GM23338 (cell line): ENCODE measurements at places on chromosomes 7 and 10.

GRCh38 chr10:111548084-111548726 lies 471.4 kb downstream of the ADRA2A start:
- no peak for DNase-seq

GRCh38 chr7:92246360-92247101 lies 757 bp downstream of the ANKIB1 start:
- DNase-seq = peak; percentile 77

DNA sequence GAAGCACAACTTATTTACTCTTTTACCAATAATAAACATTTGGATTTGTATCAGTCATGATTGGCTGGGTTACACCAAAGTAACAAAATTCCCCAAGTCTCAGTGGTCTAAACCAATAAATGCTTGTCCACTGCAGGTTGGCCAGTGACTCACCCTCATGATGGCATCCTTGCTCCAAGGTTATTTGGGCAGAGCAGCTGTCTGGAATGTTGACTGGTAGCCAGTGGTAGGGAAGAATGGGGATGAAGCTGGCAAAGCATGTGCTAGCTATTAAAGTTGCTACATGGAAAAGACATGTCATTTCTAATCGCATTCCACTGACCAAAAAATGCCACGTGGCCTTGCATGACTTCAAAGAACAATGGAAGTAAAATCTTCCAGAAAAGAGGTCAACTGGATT lies 1168.7 kb upstream of the CELF2 start:
- DNase-seq = no peak

GRCh38 chr7:22948770-22949169 lies 65.2 kb downstream of the HYCC1 start:
- no peak for DNase-seq

GRCh38 chr10:103855424-103855823 lies at the start of gene SH3PXD2A:
SH3PXD2A (minus strand) TSS chr10:103855576; CDS start chr10:103855266, 310 bp downstream.
- peak; percentile 72 for DNase-seq

DNA sequence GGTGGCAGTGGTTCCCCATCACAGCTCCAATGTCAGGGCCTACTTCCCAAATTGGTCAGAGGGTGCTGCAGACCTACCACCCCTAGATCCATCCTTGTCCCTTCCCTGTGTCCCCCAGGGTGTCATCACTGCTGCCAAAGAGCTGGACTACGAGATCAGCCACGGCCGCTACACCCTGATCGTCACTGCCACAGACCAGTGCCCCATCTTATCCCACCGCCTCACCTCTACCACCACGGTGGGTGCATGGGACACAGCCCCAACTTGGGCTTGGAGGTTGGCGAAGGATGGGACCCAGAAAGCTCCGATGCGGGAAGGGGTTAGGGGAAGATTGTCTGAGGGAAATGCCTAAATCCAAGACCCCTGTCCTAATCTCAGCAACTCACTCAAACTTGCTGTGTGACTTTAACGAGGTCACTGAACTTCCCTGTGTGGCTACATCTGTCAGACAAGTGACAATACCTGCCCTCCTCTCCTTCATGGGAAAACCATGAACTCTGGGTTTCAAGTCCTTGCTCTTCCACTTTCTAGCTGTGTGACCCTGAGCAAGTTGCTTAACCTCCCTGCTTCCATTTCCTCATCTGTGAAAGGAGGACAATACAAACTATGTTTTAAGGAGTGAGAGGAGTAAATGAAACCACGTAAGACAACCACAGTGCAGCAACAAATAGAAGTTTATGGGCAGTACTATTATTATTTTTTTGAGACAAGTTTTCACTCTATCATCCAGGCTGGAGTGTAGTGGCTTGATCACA lies 4.9 kb upstream of the VSIR start:
- no peak for DNase-seq

GRCh38 chr10:30782537-30783461 lies 153.2 kb upstream of the LYZL2 start:
- no peak for DNase-seq

DNA sequence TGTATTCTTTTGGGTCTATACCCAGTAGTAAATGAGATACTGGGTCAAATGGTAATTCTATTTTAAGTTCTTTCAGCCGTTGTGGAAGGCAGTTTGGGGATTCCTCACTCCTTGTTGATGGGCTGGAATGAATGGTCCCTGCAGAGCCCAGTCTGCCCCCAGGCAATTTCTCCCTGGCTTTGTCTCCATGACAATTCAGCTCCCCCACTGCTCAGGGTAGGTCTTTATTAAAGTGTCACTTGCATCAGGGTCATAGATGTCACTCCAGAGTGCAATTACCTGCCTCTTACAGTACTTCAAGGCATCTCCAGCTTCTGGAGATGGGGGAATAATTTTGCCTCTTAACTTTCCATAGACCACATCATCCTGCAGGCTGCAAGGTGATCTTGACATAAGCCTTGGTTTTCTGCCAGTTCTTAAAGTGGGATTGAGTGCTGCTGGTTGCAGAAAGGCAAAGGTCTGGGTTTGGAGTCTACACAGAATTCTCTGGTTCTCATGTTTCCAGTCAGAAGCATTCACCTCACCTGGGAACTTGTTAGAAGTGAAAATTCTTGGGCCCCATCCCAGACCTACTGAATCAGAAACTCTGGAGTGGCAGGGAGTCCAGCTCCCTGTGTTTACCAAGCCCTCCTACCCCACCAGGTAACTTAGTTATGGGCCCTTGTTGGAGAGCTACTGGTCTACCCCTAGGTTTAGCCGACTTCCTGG lies 442.4 kb downstream of the GALNT17 start:
- DNase-seq = peak; percentile 27
